Cardiac atrium fibroblast (primary cell): ENCODE measurements at places on chromosomes 7 and 10. TPM values are rescaled to one million over a fixed set of nuclear protein-coding genes. Genes with fewer than 3 reads are reported as not detected.

The PRKCQ gene
- total RNA-seq = 0.32 TPM in 1 of 2 replicates, not detected in the other

The FZD1 gene
- total RNA-seq = 6.0 and 9.4 TPM in 2 replicates

The OR13A1 gene
- not detected in 2 replicates for total RNA-seq

The IGF2BP3 gene
- total RNA-seq = 24.7 and 45.5 TPM in 2 replicates

The TES gene
- total RNA-seq = 32.9 and 41.9 TPM in 2 replicates

The VWC2 gene
- total RNA-seq = not detected in 2 replicates

The NEUROD6 gene
- total RNA-seq = not detected in 2 replicates
